ENCODE measurements at places on chromosomes 11 and 22.
A peak's percentile ranks its signal among the peaks of the same experiment; 100 is the strongest.

DNA sequence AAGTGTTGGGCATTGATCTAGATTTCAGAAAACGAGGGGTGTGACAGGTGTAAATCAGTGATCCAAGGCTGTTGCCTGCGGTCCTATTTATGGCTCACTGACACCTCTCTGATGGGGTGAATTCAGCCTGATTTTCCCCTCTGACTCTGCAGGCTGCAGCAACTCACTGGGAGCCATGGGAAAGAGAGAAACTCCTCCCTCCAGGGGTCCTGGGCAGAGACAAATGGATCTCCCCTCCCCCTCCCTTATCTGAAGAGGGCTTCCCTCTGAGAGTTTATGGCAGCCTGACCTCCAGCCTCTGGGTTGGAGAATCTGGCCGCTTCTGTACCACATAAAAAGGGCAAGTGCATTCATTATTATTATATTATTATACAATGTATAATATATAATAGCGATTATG, 1.8 kb upstream of the PKNOX2 start:
- no peak for DNase-seq

DNA sequence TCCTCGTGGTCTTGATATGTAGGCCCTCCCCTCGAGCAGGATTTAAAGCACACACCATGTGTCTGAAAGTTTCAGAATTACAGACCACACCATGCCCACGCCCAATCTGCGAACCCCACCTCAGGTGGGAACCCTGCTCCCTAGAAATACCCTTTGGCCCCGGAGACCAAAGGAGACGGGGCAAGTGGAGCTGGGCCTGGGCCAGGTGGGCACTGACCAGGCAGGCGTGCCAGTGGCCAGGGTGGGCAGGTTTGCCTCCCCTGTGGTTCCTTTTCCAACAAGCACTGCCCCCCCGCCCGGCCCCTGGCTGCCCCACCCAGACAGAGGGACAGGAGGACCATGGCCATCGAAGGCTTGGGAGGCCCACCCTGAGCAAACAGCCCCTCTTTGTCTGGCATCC, 400.4 kb downstream of the TBC1D22A start:
- DNase-seq: no peak

DNA sequence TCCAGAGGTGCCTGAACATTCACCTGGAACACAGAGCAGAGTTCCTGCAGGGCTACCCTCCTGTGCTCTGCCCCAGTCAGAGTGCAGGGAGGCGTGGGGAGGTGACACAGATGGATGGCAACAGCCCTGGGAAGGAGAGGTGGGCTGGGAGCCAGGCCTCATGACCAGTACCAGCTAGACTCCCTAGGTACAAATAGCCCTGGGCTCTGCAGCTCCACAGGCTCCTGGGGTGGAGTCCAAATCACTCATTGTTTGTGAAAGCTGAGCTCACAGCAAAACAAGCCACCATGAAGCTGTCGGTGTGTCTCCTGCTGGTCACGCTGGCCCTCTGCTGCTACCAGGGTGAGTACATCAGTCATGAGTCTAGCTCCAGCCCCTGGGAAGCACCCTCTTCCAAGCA, at the start of gene SCGB1D2:
TSS of gene SCGB1D2 (plus strand) at position 219 of the 400 bp plus-strand sequence. CDS start at position 288, 69 bp downstream.
- peak; percentile 78 for DNase-seq

DNA sequence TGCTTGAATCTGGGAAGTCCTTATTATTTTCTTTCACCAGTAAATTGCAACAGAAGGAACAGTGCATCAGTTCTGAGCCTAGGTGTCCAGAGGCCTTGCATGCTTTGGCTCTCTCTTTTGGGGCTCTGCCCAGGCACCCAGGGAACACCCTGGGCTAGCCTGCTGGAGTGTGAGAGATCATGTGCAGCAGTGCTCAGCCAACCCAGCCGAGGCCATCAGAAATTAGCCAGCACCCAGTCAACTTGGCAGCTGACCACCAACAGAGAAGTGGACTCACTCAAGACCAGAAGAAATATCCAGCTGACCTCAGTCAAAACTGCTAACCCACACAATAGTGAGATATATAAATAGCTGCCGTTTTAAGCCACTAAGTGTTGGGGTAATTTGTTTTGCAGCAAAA, 11.2 kb upstream of the P4HA3 start:
- DNase-seq: no peak

GRCh38 chr22:49718396-49718795, 109.3 kb downstream of the BRD1 start:
- no peak for DNase-seq

GRCh38 chr11:130023204-130023603, 20.6 kb upstream of the PRDM10 start:
- DNase-seq: no peak

- no peak for DNase-seq
Observed at GRCh38 chr11:6397636-6398035, 7.4 kb downstream of the SMPD1 start.

DNA sequence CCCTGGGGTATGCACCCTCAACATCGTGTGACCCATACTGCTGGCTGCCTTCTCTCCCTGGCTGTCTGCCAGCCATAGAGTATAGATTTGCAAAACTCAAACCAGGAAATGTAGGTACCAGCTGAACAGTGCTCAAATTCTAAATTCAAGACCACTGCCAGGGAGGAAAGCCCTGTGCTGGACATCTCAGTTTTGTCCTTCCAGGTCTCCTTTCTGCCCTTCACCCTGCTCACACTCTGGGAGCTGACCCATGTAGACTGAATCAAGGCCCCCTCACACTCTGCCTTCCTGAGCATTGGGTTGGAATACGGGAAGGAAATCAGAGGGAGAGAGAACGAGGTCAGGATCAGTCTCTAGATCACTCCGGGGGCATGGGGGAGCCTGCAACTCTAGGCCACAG, 12.4 kb upstream of the DRD2 start:
- DNase-seq: no peak
